NCI-H1436 (cell line): ENCODE measurements at places on chromosomes 13 and 19.

DNA sequence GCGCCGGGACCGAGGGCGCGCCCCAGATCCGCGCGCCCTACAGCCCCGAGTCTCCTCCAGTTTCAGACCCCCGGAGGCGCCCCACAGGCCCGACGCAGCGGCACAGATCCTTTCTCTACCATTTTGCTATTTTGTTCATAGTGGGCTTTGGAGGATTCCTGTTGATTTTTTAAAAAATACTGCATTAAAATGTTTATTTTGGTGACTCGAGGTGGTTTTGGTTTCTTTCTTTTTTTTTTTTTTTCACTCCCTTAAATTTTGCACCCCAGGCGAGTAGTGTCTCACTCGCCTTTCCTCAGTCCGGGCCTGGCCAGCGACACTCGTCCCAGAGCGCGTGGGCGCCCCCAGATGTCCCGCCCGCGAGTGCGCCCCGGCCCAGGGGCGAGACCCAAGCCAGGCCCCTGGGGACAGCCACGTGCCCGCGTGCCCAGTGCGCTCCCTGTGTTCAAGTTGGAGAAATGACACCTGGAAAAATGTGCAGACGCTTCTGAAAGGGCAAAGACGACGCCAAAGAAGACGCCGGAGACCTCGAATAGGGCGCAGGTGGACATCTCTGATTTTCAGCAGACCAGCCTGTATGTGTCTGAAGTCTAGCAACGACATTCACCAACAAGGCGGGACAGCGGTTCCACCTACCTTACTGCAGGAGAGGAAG lies 471 bp upstream of the INSR start:
- DNase-seq = peak; percentile 71

GRCh38 chr19:55602104-55603001 lies 2.3 kb downstream of the ZNF524 start:
- no peak for DNase-seq

- no peak for DNase-seq
Observed at GRCh38 chr19:679418-680286, 3.5 kb downstream of the FSTL3 start.

DNA sequence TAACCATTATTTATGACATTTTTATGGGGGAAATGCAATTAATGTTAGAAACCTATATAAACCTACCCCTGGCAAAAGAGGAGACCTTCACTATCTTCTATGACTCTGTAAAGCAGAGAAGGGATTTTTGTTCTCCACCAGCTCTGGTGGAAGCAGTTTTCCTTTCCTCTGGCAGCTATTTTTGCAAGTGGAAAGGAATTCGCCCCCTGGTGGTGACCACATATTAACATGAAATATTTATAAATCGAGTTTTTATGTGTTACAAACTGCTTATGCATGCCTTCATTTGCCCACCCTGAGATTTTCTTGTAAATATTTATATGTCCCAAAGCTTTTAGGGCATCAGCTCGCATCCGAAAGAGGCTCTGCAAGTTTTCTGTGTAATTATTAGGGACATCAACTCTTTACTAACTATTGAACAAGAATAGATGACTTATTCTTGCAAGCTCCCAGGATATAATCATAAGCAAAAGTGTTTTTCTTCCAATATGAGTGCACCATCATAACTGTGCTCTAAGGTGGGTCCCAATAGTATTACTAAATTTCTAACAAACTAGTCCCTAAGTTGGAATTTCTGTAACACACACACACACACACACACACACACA lies 62.4 kb downstream of the SERTM1 start:
- DNase-seq = peak; percentile 38

DNA sequence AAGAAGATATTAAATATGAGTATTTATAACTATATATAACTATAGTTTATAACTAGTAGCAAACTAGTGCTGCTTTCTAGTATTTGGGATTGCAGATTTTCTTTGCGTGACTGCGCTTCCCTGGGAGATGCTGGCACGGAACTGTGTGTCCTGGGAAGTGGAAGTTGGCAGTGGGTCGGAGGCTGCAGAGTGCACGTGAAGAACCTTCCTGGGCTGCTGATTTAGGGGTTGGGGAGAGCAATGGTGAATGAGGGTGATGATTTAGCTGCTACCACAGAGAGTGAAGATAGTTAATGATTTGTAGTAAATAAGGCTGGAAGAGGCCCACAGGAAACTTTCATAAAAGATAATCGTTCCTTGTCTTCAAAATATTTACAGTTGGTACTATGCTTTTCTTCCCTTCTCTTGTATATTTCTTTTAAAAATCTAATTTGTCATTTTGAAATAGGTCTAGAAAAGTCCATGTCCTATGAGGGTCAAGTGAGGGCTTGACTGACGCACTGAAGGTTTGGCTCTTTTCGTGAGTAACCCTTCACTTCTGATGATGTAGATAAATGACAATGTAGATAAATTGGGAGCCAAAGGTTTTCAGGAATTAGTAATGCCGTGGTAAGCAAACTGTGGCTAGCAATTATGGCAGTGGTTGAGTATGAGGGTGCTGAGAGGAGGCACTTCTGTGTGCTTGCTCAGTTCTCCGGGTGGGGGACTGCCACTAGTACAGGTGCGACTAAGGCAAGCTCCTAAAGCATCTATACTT lies 3.0 kb upstream of the NAA16 start:
- no peak for DNase-seq

- DNase-seq = no peak
Observed at GRCh38 chr13:112984954-112985802, 16.2 kb downstream of the MCF2L start.

DNA sequence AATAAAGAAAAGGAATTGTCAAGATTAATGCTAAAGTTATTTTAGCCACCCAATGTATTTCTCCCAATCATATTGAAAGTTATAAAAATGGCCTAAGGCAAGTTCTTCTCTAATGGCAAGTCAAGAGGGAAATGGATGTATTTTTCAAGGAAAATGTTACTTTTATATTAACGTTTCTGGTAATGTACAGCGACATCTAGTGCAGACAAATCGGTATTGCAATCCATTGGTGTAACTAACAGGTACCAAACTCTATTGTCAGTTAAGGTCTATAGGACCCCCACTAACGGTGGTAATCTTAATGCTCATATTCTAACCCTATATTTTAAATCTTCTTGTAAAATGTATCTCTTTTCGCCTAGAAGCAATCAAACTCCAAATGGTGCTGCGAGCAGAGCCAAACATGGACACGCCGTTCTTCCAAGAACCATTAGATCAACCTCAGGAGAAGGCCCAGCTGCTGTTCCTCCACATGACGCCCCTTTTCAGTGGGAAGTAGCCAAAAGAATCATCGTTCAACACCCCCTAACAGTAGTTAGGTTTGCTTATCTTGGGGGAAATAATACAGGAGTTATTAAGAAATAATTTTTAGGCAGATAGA lies 98.5 kb upstream of the PABPC3 start:
- DNase-seq = no peak

DNA sequence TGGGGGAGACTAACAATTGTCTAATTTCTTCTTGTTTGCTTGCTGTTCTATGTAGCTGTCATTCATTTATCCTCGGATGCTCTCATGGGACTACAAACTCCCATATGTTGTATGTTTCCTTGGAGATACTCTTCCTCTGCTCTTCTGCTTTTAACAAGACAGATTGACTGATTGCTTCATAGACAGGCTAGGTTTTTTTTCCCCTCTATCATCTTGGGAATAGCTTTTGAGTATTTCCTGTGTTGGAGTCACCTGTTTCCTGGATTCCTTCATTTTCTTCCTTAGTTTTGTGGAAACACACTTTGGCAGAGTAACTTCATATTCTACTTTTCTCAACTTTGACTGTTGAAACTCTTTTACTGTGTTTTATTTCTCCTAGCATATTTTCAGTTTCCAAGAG lies 27.6 kb downstream of the EDNRB start:
- DNase-seq = no peak

- DNase-seq = no peak
Observed at GRCh38 chr13:32726374-32727037, 140.3 kb downstream of the PDS5B start.

GRCh38 chr19:45468803-45469131 lies 971 bp downstream of the FOSB start:
- no peak for DNase-seq

DNA sequence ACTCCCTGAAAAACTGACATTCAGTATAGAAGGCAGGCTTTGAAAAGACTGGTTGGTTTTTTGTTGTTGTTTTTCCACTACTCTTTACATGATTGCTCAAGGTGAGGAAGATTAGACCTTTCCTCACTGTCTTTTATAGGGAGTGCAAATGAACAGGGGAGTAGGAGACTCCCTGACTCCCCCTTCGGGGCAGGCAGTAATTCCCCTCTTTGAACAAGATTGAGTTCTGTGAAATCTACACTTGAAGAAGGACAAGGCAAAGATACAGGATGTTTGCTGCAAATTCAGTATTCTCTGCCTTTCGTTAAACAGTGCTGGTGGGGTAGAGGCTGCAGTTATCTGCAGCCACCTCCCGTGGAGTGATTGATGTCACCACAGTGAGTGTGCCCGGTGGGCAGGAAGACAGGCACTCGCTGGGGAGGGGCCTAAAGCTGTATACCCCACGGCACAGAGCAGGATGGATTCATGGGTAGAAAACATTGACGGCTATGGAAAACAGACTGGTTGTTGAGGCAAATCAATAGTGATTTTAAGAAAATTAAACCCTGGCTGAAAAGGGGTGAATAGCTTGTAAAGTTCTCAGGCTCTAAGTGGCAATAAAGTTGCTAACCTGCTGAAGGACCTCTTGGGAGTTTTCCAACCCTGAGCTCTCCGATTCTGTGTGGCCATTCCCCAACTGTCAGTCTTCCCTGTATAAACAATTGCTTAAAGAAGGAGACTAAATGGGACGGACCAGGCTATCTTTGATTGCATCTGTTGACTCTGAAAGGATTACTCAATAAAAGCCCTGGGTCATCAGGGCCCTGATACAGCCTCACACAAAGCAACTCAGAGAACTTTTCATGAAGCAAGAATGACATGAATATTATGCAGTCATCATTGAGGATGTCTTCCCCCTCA lies 308.3 kb downstream of the TBC1D4 start:
- no peak for DNase-seq
